ENCODE measurements at places on chromosomes 13 and 19.
A peak's percentile ranks its signal among the peaks of the same experiment; 100 is the strongest.

GRCh38 chr19:7979011-7979410, 26.4 kb downstream of the ELAVL1 start:
- DNase-seq = no peak

DNA sequence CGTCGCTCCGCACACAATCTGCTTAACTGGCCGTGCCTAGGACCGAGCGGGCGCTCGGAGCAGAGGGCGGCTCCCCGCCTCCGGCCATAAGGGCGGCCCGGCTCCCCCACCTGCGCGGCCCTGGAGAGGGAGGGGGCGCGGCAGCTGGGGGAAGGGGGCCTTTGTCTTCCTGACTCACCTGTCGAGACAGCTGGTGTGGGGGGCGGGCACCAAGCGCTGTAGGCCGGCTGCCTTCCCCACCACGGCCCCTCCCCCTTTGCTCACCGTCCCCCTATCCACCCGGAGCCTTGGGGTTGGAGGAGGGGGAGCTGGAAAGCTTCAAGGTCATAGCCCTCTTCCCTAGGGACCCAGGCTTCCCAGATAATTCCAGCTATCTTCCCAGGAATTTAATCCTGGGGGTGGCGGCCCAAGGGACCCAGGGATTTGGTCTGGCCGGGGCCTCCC, 1.2 kb downstream of the VASP start:
- peak; percentile 53 for DNase-seq

DNA sequence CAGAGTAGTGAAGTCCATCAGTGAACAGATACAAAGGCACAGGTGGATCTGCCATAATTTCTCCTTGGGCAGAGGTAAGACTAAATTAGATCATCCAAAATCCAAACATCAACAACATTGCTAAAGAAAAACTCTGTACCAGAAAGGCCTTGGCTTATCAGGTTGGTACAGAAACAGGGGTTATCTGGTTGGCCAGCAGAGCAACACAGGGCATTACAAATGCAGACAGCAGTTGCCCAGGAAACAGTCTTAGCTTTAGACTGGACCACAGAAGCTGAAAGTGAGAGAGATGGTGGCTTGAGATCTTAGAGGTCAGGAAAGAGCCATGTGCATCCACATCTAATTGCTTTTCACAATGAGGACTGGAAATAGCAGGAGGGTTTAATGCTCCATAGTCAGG, 26.6 kb upstream of the DGKH start:
- DNase-seq = no peak

DNA sequence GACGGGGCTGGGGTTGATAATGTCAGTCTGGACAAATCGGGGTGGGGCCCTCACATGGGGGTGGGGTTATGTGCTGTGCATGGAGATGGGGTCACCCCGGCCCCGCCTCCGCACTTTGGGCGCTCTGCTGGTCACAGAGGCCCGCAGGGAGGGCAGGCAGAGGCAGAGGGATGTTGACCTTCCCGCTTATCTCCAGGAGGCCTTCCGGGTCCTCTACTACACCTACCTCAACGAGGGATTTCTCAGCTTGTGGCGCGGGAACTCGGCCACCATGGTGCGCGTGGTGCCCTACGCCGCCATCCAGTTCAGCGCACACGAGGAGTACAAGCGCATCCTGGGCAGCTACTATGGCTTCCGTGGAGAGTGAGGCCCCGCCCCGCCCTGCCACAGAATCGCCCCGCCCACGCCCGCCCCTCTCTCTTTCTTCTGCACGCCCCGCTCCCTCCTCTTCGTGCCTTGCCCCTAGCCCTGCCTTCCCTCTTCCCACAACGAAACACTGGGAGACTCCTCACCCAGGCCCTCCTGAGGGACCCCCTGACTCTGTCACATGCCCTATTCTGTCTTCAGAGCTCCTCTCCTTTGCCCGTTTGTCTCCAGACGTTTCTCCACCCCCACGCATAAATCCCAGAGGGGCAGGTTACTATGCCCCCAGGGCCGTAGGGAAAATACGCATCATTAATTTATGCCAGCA, 32.8 kb downstream of the TMEM161A start:
- DNase-seq = peak; percentile 6
